ENCODE measurements at places on chromosomes 13 and 19. TPM values are rescaled to one million over a fixed set of nuclear protein-coding genes. Genes with fewer than 3 reads are reported as not detected.

DNA sequence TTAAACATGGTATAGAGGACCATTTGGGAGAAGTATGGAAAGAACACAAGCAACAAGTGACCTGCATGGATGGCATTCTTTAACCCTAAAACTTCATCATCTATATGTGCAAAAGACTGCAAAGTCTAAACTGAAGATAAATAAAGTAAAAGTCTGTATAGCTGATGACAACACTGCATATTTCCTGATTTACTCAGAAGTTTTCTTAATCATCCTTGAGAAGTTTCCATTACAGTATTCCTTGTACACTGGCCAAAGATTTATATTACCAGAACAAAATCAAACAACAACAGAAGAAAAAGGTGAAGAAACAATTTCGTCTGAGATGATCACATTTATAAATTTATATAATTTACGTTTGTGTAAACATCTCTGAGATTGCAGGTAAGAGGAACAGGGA lies 805.7 kb downstream of the PCDH9 start:
- DNase-seq = no peak
- no peaks in the 10 kb centered on the region for H3K4me1 ChIP-seq
- no peaks in the 10 kb centered on the region for H3K27me3 ChIP-seq
- H3K4me3 ChIP-seq = no peak overlapping the region
- H3K36me3 ChIP-seq = no peaks in the 10 kb centered on the region

DNA sequence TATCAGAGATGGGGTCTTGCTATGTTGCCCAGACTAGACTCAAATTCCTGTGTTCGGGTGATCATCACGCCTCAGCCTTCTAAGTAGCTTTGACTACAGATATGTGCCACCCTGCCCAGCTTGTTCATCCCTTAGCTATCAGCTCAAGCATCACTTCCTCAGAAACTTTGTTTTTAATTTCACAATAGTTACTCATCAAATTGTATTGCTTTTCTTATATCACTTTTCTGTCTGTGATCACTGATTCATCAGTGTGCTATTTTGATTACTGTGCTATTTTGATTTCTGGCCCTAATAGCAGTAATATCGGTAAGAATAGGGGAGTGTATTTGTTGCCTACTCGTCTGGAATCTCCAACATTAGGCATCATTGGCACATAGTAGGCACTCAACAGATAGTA lies 878.6 kb upstream of the PCDH20 start:
- no peak overlapping the region for H3K27ac ChIP-seq
- no peak for DNase-seq
- no peaks in the 10 kb centered on the region for H3K36me3 ChIP-seq

The IRF3 gene
- 92.2 TPM for polyA plus RNA-seq

- no peaks in the 10 kb centered on the region for H3K36me3 ChIP-seq
- no peaks in the 10 kb centered on the region for H3K27me3 ChIP-seq
- H3K4me1 ChIP-seq = no peaks in the 10 kb centered on the region
- H3K27ac ChIP-seq = no peak overlapping the region
- H3K4me3 ChIP-seq = no peak overlapping the region
These were observed 17.4 kb upstream of the ATXN8OS start for GRCh38 chr13:70090036-70090723.

DNA sequence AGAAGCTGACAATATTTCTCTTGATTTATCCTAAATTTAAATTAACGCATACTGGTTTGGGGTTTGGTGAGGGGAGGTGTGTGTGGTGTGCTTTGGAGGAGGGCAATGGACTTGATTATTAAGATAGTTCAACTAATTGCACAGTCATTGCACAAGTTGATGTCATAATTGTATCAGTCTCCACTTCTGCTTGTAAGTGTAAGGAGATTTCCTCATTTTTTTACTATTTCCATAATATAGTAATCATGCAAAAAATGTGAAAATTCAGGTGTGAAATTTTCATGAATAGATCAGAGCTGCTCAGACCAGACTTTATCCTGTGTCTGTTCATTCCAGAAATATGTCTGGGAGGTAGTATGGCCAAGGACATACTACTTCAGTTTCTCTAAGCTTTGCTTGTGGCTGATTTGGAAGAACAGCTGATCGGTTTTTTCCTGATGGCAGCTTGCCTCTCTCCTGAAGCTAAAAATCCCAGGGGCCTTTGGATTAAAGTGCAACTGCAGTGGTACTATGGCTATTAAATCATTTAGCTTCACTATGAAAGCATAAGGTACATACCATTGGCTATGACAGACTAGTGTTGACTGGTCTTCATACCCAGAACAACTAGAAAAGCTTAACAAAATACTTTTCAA lies 201.8 kb upstream of the MIR17HG start:
- DNase-seq = no peak
- H3K4me3 ChIP-seq = no peak overlapping the region
- H3K27ac ChIP-seq = no peak overlapping the region
- H3K4me1 ChIP-seq = peaks cover 8% of the 10 kb centered on the region

- DNase-seq = no peak
- H3K36me3 ChIP-seq = no peaks in the 10 kb centered on the region
- no peak overlapping the region for H3K27ac ChIP-seq
- no peaks in the 10 kb centered on the region for H3K4me1 ChIP-seq
- H3K4me3 ChIP-seq = no peak overlapping the region
These were observed 88.8 kb downstream of the GNG7 start for GRCh38 chr19:2613507-2614295.

- no peak for DNase-seq
- H3K4me3 ChIP-seq = no peak overlapping the region
- H3K27me3 ChIP-seq = no peaks in the 10 kb centered on the region
These were observed 130.8 kb downstream of the DNAJC15 start for GRCh38 chr13:43154156-43154651.

The ZNF730 gene
- 0.05 TPM for polyA plus RNA-seq

- H3K4me3 ChIP-seq = no peak overlapping the region
- H3K36me3 ChIP-seq = no peaks in the 10 kb centered on the region
- H3K27me3 ChIP-seq = no peaks in the 10 kb centered on the region
These were observed 419.2 kb downstream of the FGF9 start for GRCh38 chr13:22090106-22090505.

DNA sequence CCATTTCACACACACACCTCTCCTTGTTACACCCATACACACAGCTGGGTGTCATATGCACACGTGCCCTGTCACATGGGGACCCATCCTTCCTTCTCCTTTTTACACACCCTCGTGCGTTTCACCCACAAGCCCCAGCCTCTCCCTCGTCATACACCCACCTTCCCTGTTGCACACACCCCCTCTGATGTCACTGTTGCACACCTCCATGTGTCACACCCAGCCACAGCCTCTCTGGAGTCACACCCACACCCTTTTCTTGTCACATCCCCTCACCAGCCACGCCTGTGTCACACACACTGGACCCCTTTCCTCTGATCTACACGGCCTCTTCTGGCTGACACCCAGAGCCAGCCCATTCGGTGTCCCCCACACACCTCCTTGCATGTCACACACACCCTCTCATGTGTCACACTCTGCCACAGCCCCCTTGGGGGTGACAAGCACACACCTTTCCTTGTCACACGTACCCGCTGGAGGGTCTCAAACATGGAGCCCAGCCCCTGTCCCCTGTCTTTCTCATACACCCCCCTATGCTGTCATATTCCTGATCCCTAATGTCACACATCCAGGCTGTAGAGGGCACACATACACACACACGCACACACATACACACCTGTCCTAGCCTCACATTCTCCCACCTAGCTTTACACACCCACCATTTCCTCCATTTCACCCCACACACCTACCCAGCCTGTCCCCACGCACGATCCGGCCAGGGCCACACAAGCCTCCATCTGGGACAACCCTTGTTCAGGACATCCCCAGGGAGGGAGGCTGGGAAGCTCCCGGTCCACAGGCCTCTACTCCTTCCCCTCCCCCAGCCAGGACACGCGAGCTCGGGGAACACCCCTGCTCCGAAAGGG lies 1.4 kb downstream of the NOVA2 start:
- no peaks in the 10 kb centered on the region for H3K4me1 ChIP-seq
- peaks cover 41% of the 10 kb centered on the region for H3K27me3 ChIP-seq
- H3K36me3 ChIP-seq = no peaks in the 10 kb centered on the region
- no peak overlapping the region for H3K27ac ChIP-seq

GRCh38 chr19:40144151-40144550 lies 47.1 kb upstream of the MAP3K10 start:
- DNase-seq = no peak
- no peaks in the 10 kb centered on the region for H3K36me3 ChIP-seq
- H3K27ac ChIP-seq = no peak overlapping the region
- H3K4me3 ChIP-seq = no peak overlapping the region
- H3K4me1 ChIP-seq = no peaks in the 10 kb centered on the region
- H3K27me3 ChIP-seq = no peaks in the 10 kb centered on the region

DNA sequence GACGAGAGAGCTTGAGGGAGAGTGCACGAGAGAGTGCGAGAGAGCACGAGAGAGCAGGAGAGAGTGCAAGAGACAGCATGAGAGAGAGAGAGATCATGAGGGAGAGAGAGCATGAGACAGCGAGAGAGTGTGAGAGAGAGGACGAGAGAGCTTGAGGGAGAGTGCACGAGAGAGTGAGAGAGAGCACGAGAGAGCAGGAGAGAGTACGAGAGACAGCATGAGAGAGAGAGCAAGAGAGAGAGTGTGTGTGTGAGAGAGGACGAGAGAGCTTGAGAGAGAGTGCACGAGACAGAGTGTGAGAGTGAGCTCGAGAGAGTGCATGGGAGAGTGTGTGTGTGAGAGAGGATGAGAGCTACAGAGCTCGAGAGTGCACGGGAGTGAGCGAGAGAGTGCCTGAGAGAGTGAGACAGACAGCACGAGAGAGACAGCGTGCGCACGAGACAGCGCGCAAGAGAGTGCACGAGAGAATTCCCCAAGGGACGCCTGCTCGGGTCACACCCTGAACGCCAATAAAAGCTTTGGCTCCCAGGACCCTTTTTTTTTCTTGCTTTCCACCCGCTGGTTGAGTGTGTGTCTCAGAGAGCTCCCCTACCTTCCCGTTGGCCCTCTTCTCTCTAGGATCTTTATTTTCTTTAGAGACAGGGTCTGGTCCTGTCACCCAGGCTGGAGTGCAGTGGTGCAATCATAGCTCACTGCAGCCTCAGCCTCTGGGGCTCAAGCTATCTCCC lies 3.7 kb downstream of the CD70 start:
- peaks cover 51% of the 10 kb centered on the region for H3K27me3 ChIP-seq
- H3K27ac ChIP-seq = no peak overlapping the region
- no peak overlapping the region for H3K4me3 ChIP-seq

DNA sequence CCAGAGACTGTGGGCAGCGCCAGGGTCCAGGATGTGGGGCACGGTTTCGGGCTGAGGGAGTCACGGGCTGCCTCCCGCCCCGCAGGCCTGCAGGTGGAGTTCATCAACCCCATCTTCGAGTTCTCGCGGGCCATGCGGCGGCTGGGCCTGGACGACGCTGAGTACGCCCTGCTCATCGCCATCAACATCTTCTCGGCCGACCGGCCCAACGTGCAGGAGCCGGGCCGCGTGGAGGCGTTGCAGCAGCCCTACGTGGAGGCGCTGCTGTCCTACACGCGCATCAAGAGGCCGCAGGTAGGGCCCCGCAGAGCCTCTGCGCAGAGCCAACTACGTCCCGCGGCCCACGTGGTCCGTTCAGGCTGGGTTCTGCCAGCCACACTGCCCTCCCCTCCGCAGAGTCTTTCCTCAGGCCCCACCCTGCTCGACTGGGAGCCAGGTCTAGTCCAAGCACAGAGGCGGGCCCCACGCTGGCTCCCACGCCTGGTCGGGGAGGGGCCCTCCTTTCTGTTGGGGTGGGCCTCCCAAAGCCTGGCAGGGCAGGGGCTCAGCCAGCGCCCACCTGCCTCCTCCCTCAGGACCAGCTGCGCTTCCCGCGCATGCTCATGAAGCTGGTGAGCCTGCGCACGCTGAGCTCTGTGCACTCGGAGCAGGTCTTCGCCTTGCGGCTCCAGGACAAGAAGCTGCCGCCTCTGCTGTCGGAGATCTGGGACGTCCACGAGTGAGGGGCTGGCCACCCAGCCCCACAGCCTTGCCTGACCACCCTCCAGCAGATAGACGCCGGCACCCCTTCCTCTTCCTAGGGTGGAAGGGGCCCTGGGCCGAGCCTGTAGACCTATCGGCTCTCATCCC lies 2.0 kb upstream of the POLD1 start:
- no peak overlapping the region for H3K4me3 ChIP-seq
- H3K4me1 ChIP-seq = peaks cover 34% of the 10 kb centered on the region
- no peak for DNase-seq
- H3K36me3 ChIP-seq = peaks cover 19% of the 10 kb centered on the region

GRCh38 chr19:48000846-48001245 lies 6.4 kb downstream of the ELSPBP1 start:
- no peaks in the 10 kb centered on the region for H3K36me3 ChIP-seq
- no peaks in the 10 kb centered on the region for H3K4me1 ChIP-seq
- H3K27ac ChIP-seq = no peak overlapping the region
- no peak overlapping the region for H3K4me3 ChIP-seq
- no peaks in the 10 kb centered on the region for H3K27me3 ChIP-seq
- DNase-seq = no peak

- no peaks in the 10 kb centered on the region for H3K27me3 ChIP-seq
- H3K27ac ChIP-seq = no peak overlapping the region
- H3K36me3 ChIP-seq = no peaks in the 10 kb centered on the region
- DNase-seq = peak; percentile 82
- no peak overlapping the region for H3K4me3 ChIP-seq
These were observed 40.8 kb upstream of the RFXAP start for GRCh38 chr13:36778083-36778671.

The SSC5D gene
- 0.66 TPM for polyA plus RNA-seq

GRCh38 chr13:21175656-21176214 lies 617 bp downstream of the SKA3 start:
- peak; percentile 38 for DNase-seq
- no peaks in the 10 kb centered on the region for H3K36me3 ChIP-seq
- no peaks in the 10 kb centered on the region for H3K27me3 ChIP-seq
- peak overlapping the region; percentile 45 for H3K27ac ChIP-seq
- no peaks in the 10 kb centered on the region for H3K4me1 ChIP-seq

The LHB gene
- 0.32 TPM for polyA plus RNA-seq

DNA sequence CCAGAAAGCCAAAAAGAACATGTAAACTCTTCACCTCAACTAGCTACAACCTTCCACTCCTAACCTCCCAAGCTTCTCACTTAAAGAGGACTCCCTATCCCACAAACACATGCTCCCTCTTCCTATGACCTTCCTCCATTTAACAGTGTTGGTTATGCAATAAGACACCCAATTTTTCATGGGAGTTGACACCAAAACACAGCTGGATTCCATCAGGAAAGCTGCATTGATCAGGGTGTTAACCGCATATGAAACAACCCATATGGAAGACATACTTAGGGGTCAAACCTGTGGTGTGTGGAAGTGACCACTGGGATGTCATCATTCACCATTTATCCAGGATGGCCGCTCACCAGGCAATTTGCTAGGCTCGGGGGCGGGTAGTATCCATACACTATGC lies 21.9 kb downstream of the ZNF473 start:
- H3K27me3 ChIP-seq = no peaks in the 10 kb centered on the region
- H3K36me3 ChIP-seq = peaks cover 30% of the 10 kb centered on the region
- DNase-seq = peak; percentile 26
- peaks cover 7% of the 10 kb centered on the region for H3K4me1 ChIP-seq
- H3K4me3 ChIP-seq = no peak overlapping the region

GRCh38 chr19:14576363-14576762 lies 4.5 kb upstream of the NDUFB7 start:
- H3K27me3 ChIP-seq = no peaks in the 10 kb centered on the region
- H3K4me3 ChIP-seq = no peak overlapping the region
- no peak overlapping the region for H3K27ac ChIP-seq
- no peaks in the 10 kb centered on the region for H3K36me3 ChIP-seq

Data from lung (tissue), 17 donors.